ENCODE measurements at places on chromosomes 4 and X. TPM values are rescaled to one million over a fixed set of nuclear protein-coding genes. Genes with fewer than 3 reads are reported as not detected.

GRCh38 chr4:151649479-151649878 is 111.3 kb downstream of the GATB start:
- no peak for DNase-seq

DCAF4L1 gene
- total RNA-seq, result 0.24 TPM

HDAC6 gene
- 117 TPM for total RNA-seq

GRCh38 chr4:57442831-57443291 is 332.7 kb upstream of the IGFBP7 start:
- no peak for DNase-seq

PAGE4 gene
- not detected for total RNA-seq

DNA sequence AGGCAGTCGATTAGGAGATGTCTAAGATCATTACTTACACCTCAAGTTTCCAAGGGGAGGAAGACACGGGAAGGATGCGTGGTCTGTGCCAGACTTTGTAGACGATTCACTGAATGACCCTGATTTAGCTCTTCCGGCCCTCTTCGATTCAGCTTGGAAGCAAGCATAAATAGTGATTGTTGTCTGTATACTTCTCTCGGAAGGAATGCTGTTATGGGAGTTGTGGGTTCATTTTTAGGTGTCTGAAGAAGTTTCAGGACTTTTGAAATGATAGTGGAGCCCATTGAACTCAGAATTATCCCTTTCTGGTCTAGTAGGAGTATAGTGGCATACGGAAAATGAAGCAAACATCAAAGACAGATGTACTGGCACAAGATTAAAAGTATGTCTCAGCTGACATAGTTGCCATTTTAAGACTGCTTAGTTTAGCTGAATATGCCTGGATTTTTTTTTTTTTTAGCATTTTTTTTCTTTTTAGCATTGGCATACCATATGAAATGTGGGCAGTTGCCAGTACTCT is 1.0 kb upstream of the ANKRD17 start:
- no peak for DNase-seq

DNA sequence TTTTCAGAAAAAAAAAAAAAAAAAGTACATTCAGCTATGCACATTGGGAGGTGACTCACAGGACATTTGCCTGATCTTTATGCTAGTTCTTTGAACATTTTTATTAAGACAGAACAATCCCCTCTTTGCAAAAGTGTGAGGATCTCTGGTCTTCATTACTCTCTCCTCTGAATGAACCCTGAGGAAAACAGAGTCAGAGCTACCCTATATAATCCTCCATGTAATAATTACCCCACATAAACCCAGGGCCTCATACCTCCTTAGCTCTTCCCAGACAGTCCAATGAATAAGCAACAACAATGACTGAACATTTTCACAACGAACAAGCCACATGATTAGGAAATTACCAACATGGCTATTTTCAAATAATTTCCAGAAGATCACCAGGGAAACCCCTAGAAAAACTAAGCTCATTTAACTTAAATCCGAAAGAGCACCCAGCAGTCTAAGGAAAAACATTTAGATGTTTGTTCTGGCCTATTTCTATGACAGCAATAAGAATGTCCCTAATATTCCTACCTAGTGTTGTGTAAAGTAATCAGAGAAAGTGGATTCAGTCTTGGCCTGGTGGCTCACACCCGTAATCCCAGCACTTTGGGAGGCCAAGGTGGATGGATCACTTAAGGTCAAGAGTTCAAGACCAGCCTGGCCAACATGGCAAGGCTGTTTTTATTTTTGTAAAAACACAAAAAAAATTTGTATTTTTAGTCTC is 37.8 kb downstream of the TBC1D9 start:
- no peak for DNase-seq

All from chondrocyte (in vitro differentiated cells).